ENCODE measurements at places on chromosomes 16 and 17.

GRCh38 chr17:67260170-67260987, 15.4 kb upstream of the HELZ start:
- H3K27ac ChIP-seq = peak overlapping the region; percentile 93
- peak; percentile 80 for DNase-seq
- H3K36me3 ChIP-seq = no peaks in the 10 kb centered on the region
- H3K4me1 ChIP-seq = no peaks in the 10 kb centered on the region
- H3K27me3 ChIP-seq = no peaks in the 10 kb centered on the region

GRCh38 chr17:48003417-48004151, 32.7 kb downstream of the CDK5RAP3 start:
- peak overlapping the region; percentile 12 for H3K27ac ChIP-seq
- H3K36me3 ChIP-seq = no peaks in the 10 kb centered on the region
- no peak for DNase-seq

DNA sequence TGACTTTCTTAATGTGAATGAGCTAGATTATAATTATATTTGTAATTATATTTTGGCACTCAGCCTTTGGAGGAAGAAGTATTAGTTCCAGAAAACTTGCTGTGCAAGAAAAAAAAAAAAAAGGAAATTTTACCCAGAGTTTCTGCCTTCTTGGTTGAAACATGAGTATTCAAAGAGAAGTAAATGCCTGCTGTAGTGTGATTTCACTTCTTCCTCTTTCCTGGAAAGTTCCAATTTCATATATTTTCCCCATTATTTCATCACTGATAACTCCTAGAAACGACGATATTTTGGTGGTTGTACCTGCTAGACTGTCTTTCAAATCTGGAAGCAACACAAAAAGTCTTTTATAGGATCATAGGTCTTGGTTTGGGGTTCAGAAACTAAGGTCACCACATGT, 20.4 kb upstream of the MPHOSPH6 start:
- DNase-seq = no peak
- H3K36me3 ChIP-seq = no peaks in the 10 kb centered on the region
- no peaks in the 10 kb centered on the region for H3K27me3 ChIP-seq
- H3K4me1 ChIP-seq = no peaks in the 10 kb centered on the region
- no peak overlapping the region for H3K4me3 ChIP-seq

DNA sequence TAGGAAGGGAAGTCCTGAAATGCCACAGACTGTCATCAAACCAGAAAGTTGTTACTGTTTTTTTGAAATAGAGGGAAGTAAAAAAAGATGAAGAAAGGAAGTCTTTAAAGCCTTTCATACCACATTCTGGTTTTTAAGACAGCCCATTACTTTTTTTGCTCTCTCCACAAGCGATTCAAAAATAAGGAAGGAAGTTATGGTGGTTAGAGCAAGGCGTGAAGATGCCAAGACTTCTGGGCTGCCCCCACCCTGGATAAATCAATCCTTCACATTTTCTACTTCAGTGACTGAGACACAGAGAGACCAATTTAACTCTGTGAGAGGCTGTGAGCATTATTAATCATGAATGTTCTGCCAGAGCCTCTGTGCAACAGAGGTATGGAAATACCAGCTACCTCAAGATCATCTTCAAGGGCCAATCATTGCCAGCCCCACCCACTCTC, 82.3 kb upstream of the BCAR1 start:
- DNase-seq = no peak
- no peak overlapping the region for H3K4me3 ChIP-seq
- H3K27me3 ChIP-seq = no peaks in the 10 kb centered on the region
- no peak overlapping the region for H3K27ac ChIP-seq

DNA sequence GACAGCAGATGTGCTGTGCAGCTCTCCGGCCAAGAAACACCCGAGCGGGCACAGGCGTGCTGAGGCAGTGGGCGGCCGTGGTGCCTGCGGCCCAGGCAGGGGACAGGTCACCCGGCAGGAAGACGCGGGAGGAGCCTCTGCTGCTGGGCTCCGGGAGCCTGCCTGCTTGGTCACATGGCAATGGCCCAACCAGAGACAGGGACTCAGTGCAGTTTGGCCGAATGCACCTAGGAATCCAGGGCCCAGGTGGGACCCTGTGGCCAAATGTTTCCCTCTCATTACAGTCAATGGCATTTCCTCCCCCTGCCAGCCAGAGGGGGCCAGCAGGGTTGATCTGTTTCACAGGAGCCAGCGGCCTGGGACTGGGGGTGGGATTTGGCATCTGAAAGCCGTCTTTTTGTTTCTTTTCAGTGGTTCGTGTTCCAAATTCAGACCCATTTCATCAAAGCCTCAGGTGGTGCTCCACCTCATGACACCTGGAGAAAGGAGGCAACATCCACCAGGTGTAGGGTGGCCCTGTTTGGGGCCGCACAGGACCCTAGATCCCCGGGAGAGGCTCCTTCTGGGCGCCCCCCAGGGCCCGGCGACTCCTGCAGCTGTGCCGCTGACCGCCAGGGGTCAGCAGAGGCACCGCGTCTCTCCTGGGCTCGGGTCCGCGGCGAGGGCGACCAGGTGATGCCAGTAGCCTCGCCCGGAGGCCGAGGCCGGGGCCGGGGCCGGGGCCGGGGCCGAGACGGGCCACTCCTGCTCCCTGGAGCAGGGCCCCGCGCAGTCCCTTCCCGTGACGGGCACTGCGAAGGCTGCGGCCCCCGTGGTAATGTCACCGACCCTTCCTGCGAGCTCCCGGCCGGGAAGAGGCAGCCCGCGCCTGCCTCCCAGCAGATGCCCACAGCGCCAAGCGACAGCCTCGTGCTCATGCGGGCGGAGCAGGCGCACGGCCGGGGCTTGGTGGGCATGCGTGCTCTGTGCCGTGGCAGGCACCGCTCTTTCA, 118.5 kb downstream of the C16orf78 start:
- no peaks in the 10 kb centered on the region for H3K36me3 ChIP-seq
- peak; percentile 85 for DNase-seq
- H3K27me3 ChIP-seq = no peaks in the 10 kb centered on the region

DNA sequence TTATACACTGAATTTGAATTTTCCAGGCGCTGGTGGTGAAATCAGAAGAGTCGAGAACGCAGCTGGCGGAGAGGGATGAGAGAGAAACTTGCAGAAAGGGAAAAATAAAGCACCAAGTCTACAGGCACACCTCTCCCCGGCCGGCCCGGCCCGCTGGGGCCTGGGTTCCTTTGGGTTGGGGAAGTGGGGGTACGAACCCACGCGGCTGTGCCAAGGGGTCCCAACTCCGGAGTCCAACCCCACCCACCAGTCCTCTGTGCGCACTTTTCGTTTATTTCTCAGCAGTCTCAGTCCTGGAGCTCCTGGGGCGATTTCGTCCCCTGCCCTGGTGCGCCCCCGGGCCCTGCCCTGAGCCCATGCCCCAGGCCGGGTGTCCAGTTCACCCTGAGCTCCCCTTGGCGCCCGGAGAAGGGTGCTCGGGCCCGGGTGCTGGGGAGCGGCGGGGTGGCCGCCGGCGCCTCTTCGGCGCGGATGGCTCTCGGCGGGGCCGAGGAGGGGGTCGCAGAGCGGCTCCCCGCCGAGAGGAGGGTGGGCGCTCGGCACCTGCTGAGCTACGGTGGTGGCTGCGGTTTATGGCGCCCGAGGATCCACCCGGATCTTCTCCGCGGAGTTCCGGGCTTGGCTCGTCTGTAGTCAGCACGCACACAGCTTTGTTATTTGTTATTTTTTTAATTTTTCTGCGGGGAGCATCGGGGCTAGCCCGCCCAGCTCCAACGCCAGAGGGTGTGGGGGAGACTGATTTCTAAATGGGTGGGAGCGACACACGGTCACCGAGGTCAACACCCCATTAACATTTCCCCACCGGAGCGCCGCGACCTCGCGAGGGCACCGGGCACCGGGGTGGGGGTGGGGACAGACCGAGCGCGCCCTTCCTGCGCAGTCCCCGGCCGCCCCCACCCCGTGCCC, 15.7 kb upstream of the CBX8 start:
- H3K36me3 ChIP-seq = no peaks in the 10 kb centered on the region
- H3K4me1 ChIP-seq = no peaks in the 10 kb centered on the region
- no peak for DNase-seq
- no peak overlapping the region for H3K4me3 ChIP-seq

DNA sequence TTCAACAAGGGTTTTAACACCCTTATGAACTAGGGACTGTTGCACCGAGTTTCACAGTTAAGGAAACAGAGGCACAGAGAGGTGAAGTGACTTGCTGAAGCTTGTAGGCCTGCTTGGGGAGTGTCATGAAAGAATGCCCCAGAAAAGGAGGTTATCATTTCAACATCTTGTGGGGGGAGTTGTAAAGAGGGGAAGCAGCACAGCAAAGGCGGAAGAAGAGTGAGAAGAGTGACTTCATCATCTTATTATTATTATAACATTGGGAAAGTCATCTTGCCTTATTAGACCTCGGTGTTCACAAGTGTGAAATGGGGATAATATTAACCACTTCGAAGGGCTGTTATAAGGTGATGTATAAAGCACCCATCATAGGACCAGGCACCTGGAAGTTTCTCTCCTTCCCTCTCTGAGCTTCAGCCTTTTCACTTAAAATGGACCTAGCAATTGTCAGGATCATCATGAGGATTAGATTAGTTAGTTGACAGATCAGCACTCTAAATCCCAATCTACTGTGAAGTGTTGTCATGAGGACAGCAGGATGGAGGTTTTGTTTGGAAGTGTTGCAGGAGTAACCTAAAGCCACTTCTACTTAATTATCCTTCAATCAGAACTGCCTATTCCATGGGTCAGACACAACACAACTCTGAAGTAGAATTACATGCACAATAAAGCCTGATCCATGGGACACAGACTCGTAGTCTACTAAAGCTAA, 2.3 kb downstream of the CCL4 start:
- no peaks in the 10 kb centered on the region for H3K36me3 ChIP-seq
- H3K27me3 ChIP-seq = no peaks in the 10 kb centered on the region
- no peak for DNase-seq
- H3K4me3 ChIP-seq = no peak overlapping the region
- H3K27ac ChIP-seq = no peak overlapping the region
- no peaks in the 10 kb centered on the region for H3K4me1 ChIP-seq

DNA sequence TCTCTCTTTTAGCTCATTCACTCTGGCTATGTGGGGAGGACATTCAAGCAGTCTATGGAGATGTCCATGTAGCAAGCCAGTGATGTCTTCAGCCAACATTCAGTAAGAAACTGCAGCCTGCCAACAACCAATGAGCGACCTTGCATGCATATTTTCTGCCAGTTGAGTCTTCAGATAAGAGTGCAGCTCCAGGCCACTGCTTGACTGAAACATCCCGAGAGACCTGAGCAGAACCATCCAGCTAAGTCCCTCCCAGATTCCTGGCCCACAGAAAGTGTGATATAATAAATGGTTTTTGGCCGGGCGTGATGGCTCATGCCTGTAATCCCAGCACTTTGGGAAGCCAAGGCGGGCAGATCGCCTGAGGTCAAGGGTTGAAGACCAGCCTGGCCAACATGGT, 10.5 kb upstream of the C17orf58 start:
- no peak for DNase-seq
- no peak overlapping the region for H3K27ac ChIP-seq

DNA sequence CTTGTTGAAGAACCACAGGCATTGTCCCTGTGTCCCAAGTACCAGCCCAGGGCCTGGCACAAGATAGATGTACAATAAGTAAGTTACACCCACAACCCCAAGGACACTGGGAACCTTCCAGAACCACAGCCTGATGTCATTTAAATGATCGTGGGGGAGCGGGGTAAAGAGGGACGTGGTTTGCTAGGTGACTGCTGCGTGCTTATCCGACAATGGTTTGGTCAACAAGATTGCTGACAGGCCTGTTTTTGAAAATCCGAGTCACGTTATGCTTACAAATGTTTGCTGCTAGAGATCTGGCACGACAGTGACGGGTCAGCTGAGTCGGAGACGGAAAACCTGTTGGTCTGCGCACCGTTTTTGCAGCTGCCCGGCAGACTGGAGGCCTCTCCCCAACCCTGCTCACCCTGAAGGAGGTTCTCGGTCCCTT, 22.8 kb downstream of the COTL1 start:
- peak; percentile 57 for DNase-seq
- peak overlapping the region; percentile 71 for H3K27ac ChIP-seq
- H3K4me1 ChIP-seq = no peaks in the 10 kb centered on the region
- H3K36me3 ChIP-seq = no peaks in the 10 kb centered on the region

DNA sequence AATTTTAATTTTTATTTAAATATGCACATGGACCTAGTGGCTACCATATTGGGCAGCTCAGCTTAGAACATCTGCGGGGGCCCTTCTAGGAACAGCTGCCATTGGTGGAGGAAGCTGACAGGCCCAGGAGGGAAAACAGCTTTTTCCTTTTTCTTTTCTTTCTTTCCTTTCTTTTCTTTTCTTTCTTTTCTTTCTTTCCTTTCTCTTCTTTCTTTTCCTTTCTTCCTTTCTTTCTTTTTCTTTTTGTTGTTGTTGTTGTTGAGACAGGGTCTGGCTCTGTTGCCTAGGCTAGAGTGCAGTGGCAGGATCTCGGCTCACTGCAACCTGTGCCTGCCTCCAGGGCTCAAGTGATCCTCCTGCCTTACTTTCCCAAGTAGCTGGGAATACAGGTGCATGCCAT, 43.4 kb downstream of the ATP2C2 start:
- no peak for DNase-seq
- H3K27ac ChIP-seq = no peak overlapping the region
- H3K4me1 ChIP-seq = no peaks in the 10 kb centered on the region

- no peaks in the 10 kb centered on the region for H3K36me3 ChIP-seq
- no peak overlapping the region for H3K4me3 ChIP-seq
- H3K4me1 ChIP-seq = no peaks in the 10 kb centered on the region
- H3K27me3 ChIP-seq = no peaks in the 10 kb centered on the region
- no peak overlapping the region for H3K27ac ChIP-seq
Measured at GRCh38 chr17:27810211-27810901, 10.0 kb upstream of the NOS2 start.

DNA sequence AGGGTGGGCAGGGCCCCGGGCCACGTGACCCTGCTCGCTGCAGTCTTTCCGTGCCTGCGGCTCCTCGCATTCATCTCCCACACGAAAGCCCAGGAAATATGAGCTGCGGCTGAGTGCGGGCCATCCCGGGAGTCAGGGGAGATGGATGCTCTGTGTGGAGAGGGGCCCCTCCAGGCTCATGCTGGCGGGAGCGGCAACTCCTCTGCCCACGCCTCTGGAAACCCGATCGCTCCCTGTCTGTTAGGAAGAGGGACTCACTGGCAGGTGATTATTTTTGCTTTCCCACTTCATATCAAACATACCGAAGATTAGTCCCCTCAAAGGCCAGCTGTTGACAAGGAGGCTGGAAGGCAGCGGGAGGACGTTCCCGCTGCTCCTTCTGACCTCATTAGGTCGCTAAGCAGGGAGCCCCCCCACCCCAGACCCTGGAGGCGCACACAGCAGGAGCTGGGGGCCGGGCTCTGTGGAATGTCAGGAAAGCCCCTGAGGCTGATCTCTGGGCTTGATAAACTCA, 228.5 kb downstream of the FOXL1 start:
- no peaks in the 10 kb centered on the region for H3K36me3 ChIP-seq
- no peak overlapping the region for H3K27ac ChIP-seq
- H3K4me1 ChIP-seq = no peaks in the 10 kb centered on the region
- no peak overlapping the region for H3K4me3 ChIP-seq
- H3K27me3 ChIP-seq = no peaks in the 10 kb centered on the region

GRCh38 chr17:8151120-8151640, 1.0 kb downstream of the PER1 start:
- H3K27ac ChIP-seq = peak overlapping the region; percentile 100
- peak overlapping the region; percentile 62 for H3K4me3 ChIP-seq
- DNase-seq = peak; percentile 93
- no peaks in the 10 kb centered on the region for H3K4me1 ChIP-seq
- H3K36me3 ChIP-seq = peaks cover 53% of the 10 kb centered on the region

GRCh38 chr17:78351449-78352006, 8.3 kb downstream of the SOCS3 start:
- no peaks in the 10 kb centered on the region for H3K36me3 ChIP-seq
- no peaks in the 10 kb centered on the region for H3K4me1 ChIP-seq
- H3K4me3 ChIP-seq = no peak overlapping the region
- no peaks in the 10 kb centered on the region for H3K27me3 ChIP-seq
- peak overlapping the region; percentile 59 for H3K27ac ChIP-seq
- DNase-seq = peak; percentile 98
